Activated CD4-positive, alpha-beta T cell treated with anti-CD3 and anti-CD28 coated beads, Interleukin-2, amount 10 ng/mL, durations not matched to agents 7 days and 5 days (primary cell): ENCODE measurements at places on chromosomes 12 and 14. TPM values are rescaled to one million over a fixed set of nuclear protein-coding genes. Genes with fewer than 3 reads are reported as not detected.

Gene FIGNL2
- 0.17 TPM for total RNA-seq

GRCh38 chr14:75141967-75142366 is 15.1 kb upstream of the NEK9 start:
- no peak overlapping the region for H3K4me3 ChIP-seq
- H3K4me1 ChIP-seq = peaks cover 73% of the 10 kb centered on the region

Gene ACVRL1
- total RNA-seq = not detected

- no peak overlapping the region for H3K27ac ChIP-seq
- H3K4me1 ChIP-seq = no peaks in the 10 kb centered on the region
- DNase-seq = no peak
- H3K4me3 ChIP-seq = no peak overlapping the region
Observed at GRCh38 chr12:105674871-105675699, 344.6 kb downstream of the C12orf75 start.
